ENCODE measurements at places on chromosomes 6 and 20.

- peak; percentile 24 for DNase-seq
Measured at GRCh38 chr6:44645276-44645675, 257.8 kb downstream of the CDC5L start.

DNA sequence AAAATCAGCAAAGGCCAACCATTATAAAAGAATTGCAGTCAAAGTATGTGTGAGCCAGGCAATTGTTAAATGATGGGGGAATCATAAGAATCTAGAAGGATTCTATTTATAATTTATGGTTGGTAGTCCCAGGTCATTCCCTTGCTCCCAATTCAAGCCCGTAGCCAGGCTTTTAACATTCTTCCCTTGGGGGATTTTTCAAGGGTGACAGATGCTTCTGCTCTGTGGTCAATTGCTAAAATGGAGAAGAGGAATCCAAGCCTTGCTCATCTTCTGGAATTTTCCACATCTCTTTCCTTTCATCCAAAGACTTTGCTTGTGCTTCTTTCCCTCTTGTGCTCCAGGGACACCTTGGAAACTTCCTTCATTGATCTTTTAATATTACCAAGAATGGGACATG is 18.0 kb upstream of the BCAS1 start:
- DNase-seq: no peak

GRCh38 chr6:87939776-87940175 is 107.9 kb upstream of the SPACA1 start:
- no peak for DNase-seq

GRCh38 chr20:1868856-1869255 is 26.4 kb upstream of the SIRPA start:
- no peak for DNase-seq

GRCh38 chr20:31602779-31603441 is 2.2 kb upstream of the ID1 start:
- no peak for DNase-seq

DNA sequence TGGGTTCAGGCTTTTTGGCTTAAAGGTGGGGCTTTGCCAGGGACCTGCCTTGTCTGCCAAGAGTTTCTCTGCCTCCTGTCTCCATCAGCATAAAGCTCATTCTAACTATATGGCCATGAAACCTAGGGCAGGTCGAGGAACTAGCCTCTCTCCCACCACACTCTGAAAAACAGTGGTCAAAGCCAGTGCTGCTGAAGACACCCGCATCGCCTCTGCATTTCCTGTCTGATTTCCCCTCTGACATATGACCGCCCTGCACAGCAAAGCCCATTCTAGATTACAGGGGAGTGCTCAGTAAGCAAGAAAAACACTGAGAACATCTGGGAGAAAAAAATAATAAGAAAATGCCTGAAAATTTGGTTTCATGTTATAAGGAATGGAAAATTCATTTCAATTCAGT is 573.6 kb downstream of the PRKN start:
- no peak for DNase-seq

DNA sequence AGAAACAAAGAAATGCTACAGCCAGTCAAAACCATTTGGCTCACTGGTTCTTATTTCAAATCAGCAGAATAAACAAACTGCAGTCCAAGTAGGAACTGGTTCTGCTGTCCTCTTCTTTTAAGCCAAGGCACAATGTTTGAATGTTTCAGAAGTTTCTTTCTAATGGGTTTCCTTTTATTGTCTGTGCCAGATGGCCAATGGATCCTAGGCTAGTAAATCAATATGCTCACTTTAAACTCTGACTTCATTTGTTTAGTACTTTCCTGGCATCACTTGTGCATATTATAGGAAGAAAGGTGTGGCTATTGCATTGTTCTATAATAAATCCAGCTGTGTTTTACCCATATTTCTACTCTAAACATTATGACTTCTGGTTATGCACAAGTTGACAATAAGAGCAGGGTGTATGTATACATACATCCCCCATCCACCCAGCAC is 99.7 kb upstream of the PLCB4 start:
- no peak for DNase-seq

Data from testis (tissue), 5 donors.